Glomerular endothelial cell (primary cell): ENCODE measurements at places on chromosomes 5 and 9.

DNA sequence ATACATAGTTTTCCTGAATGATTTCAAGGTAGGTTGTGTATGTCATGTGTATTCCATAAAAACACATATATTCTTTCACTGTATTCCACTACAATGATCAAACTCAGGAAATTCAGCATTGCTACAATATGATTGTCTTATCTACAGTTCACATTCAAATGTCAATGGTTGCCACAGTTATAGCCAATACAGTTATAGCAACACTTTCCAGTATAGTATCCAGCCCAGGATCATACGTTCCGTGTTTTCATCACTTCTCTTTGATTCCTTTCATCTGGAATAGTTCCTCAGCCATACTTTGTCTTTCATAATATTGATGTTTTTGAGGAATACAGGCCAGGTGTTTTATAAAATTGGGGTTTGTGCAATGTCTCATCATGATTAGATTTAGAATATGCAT is 9.5 kb downstream of the OR2S2 start:
- DNase-seq: no peak

DNA sequence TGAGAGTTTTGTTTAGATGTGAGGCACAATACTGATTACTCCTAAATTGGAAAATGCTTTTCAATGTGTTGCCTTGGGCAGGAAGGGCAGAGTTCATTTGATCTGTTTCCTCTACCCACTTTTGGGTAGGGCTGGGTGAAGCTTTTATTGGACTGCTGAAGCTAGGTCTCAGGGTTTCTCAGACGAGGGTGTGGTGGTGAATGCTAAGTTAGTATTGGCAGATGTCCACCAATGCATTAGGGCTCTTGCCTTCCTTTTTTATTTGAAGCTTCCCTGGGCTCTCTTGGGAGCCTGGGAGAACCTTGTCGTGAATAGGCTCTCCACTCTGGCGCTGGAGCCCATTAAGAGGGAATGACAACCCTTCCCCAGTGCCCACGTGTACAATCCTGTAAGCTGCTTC is 23.1 kb downstream of the SPTAN1 start:
- DNase-seq: no peak

- DNase-seq: no peak
Observed at GRCh38 chr9:11742471-11742870, 950.7 kb upstream of the TYRP1 start.

- DNase-seq: no peak
Observed at GRCh38 chr5:106860398-106861044, 810.2 kb downstream of the EFNA5 start.

DNA sequence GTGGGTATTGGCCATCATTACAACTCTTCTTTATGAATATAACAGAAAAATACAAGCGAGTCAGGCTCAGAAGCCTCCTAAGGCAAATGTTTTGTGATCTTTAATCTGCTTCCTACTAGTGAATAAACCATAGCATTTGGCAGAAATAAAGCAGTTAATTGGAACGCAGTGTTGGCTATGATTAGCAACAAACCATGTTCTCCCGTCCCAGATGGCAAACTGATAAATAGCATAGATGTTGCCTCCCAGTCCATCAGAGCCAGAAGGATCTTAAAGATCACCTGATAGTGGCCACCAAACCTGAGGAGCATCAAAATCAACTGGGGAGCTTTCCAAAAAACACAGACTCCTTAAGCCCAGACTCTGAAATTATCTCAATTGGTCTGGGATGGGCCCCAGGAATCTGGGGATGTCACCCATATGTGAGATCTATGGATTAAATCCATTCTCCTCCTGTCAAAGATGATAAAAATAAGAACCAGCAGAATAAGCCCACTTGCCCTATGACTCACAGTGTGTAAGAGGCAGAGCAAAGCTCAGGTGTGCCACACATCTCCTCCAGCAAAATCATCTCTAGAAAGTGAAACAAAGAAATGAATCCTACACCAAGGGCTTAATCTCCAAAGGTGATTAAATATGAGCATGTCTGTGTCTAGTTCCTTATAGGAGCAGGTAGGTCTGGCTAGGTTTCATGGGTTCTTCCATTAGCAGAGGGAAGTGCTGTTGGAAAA is 50.3 kb downstream of the APBA1 start:
- DNase-seq: no peak

GRCh38 chr9:34572628-34573027 is 16.9 kb downstream of the CNTFR start:
- no peak for DNase-seq

DNA sequence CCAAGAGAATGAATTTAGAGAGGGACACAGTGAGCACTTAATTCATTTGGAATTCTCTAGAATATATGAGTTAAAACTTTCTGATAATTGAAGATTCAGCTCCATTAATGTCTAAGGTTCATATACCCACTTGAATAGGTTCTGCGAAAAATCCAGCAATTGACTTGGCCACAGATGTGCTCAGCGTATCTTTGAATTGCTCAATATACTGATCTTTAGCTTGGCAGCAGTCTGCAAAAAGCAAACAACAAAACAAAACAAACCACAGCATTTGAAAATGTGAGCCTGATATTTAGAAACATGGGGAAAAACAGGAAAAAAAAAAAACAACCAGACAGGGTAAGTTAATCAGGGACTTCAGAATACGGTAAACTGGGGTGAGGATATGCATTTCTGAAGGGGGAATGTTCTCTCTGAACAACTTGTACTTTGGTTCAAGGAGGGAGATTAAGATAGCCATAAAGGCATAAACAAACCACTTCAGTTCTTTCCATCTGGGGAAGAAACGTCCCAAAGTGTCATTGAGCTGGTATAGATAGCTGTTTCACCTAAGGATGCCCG is 21.4 kb downstream of the AGXT2 start:
- DNase-seq: no peak

DNA sequence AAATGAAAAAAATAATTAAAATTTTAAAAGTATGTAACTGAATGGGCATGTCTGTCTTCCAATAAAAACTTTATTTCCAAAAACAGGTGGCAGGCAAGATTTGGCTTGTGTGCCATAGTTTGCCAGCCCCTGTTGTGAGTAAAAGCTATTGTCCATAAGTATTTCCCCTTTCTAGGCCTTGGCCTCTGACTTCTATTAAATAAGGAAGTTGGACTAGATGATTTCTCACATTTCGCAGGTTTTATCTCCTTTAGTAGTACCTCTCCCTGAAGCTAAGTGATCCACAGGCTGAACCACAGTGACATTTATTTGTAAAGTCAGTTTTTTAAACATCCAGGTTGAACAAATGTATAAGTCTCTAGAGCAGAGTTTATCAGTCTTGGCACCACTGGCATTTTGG is 41.3 kb downstream of the RECK start:
- DNase-seq: no peak

- no peak for DNase-seq
Observed at GRCh38 chr9:120555839-120556238, 24.1 kb downstream of the CDK5RAP2 start.

DNA sequence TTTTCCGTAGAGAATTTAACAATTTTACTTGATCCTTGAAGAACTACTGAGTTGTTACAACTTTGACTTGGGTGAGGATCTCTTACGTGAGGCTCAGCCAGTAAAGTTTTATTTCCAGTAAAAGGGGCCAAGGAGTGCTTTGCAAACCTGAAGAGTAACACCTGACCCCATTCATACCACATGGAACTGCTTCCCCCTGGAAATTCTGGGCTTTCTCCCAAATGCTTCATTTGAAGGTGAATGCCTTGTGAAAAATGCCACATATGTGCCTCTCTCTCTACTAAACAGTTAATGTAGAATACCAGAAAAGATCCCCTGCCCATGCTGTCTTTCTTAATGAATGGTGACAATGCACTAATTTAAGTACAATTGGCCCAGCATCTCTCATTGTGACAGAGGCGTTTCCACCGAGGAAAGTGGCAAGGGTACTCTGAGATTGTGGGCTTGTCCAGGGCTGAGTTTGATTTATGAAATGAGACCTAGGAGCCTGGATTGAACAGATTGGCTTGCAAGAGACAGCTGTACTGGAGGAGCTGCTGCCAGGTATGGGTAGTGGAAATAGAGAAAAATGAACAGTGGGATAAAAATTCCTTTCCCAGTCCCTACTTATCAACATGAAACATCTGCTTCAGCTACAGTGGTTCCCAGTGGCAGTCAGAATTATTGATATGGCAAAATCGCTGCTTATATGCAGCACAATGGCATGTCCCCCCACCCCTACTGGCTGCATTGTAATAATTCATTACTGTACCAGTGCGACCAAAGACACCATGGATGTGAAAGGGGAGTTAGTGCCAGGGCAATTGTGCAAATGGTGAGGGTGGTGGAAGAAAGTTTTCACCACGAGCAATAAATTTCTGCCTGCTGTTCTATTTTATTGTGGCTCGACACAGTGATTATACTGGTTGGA is 843.7 kb upstream of the WWC1 start:
- no peak for DNase-seq

- DNase-seq: no peak
Observed at GRCh38 chr9:86126998-86127972, 27.9 kb upstream of the GOLM1 start.

- DNase-seq: no peak
Observed at GRCh38 chr9:91032121-91032531, 230.5 kb downstream of the SYK start.

GRCh38 chr5:121758615-121759014 is 93.1 kb upstream of the FTMT start:
- DNase-seq: no peak

DNA sequence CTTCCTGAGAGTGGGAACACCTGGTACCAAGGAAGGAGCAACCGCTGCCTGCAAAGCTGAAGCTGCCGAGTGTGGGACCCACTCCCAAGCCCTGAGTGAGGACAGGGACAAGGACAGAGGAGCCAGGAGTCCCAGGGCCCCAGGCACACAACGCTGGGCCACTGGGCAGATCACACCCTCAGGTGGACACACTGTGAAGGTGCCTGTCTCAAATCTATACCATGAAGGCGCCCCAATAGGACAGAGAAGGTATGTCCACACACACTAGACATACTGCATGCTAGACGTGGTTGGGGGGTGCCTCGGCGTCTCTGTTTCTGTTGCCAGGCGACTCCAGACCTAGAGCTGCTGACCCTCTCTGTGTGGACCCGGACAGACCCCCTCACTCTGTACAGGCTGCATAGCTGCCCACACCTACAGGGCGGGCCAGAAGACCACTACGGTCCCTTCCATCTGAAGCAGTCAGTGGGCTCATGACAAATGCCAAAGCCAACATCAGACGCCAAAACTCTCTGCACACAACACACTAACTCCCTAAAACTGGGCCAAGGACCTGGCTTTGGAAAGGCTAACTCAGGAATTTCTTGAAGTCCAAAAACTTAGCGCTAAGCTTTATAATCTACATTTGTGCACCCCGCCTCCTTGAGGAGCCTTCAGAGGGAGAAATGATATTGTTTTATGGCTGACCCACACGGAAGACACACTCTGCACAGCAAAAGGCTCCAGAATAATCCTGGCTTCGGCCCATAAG is 60.7 kb downstream of the ROR2 start:
- no peak for DNase-seq

DNA sequence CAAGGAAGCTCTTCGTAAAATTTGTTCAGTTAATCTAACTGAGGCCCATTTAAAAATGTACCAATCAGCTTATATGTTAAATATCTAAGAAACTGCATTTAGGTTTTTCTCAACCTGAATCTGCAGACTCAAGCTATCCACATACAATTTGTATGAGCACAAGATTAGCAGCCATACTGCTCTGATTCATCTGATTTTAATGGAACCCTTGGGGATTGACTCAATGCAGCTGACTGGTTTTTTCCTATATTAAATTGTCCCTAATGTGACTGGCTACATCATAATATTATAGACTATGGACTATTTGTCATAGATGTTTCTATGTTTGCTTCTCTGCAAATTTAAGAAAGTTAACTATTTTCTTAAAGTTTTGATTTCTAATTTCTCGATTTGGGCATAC is 451.0 kb upstream of the TUSC1 start:
- DNase-seq: no peak

- DNase-seq: no peak
Observed at GRCh38 chr5:75756981-75757380, 39.7 kb upstream of the POC5 start.

DNA sequence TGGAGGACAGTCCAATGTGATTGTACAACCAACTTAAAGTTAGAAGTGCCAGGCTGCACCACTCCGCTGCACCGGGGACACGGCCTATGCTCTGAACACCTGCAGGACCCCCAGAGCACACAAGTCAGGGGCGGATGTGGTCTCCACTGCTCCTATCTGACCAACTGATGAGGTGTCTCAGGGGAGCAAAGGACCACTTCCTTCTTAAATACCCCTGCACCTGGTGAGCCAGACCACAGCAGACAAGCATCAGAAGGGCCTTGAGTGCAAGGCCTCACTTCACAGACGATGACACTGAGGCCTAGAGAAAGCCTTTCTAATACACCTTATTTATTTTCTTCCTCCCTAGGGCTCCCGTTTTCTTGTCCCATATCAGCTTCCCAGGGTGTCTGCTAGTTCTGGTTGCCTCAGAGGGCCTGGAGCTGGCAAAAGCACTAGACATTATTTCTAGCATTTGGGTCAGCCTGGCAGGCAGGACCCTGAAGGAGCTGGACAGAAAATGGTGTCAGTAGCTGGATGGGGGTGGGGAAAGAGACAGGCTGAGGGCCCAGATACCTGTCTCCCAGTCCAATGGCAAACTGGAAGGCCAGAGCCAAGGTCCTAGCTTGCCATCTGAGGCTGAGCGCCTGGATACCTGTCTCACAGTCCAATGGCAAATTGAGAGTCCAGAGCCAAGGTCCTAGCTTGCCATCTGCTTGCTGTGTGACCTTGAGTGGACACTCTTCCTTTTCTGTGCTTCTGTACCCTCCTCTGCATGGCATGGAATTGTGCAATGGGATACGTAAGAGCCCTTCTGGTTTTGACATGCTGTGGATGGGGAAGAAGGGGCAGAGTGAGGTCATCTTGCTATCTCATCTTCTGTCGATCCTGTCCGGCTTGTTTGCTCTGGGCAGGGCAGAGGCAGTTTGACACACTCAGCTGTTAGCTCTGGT is 9.0 kb downstream of the CCDC69 start:
- DNase-seq: no peak

DNA sequence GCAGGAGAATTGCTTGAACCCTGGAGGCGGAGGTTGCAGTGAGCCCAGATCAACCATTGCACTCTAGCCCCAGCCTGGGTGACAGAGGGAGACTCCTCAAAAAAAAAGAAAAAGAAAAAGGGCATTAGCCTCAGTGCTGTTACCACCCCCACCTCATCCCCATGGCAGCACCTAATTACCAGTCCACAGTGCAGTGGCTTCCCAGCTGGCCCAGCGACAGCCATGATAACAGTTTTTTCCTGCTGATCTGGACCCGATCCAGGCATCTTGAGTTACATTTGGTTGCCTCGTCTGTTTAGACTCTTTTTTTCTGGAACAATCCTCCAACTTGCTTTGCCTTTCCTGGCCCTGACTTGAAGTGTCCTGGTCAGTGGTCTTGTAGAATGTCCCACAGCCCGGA is 24.4 kb downstream of the NCS1 start:
- DNase-seq: no peak

- DNase-seq: no peak
Observed at GRCh38 chr9:112072721-112073638, 102.1 kb downstream of the SUSD1 start.

- DNase-seq: no peak
Observed at GRCh38 chr5:30808996-30809395, 384.5 kb upstream of the CDH6 start.

GRCh38 chr9:136441191-136441680 is 1.6 kb upstream of the INPP5E start:
- no peak for DNase-seq
